ENCODE measurements at places on chromosomes 1 and 21.

DNA sequence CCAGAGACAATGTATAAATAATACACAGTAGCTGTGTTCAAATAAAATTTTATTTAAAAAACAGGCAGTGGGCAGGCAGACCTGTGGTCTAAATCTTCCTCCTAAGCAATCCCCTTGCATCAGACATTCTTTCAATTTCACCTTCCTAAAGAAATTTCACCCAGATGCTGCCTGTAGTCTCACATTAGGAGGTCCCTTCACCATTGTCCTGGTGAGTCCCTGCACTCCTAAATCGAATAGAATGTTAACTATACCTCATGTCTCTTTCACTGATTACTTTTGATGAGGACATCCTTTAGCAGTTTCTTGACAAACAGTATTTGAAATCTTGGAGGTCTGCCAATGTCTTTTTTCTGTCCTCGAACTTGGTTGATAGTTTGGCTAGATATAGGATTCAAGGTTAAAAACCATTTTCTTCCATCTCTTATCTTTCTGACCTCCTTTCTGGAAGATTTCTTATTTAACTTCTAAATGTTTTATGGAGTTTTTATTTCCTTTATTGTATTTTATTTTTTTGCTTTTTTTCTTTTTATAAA, 77.5 kb downstream of the LPGAT1 start:
- no peak for DNase-seq

GRCh38 chr1:68459796-68460195, 10.0 kb upstream of the RPE65 start:
- DNase-seq: no peak

DNA sequence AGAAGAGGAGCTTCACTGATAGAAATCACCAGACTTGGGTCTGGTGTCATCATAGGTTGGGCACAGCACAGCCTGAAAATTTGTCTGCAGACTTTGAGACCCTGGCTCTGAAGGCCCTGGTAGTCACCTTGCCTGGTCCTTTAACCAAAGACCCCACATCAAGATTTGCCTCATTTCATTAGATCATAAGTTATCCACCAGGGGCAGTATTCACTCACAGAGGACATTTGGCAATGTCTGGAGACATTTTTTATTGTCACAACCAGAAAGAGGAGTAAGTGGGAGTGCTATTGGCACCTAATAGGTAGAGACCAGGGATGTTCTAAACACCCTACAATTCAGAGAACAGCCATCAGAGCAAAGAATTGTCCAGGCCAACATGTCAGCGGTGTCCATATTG, 22.1 kb upstream of the PAX7 start:
- DNase-seq: no peak

GRCh38 chr1:174761901-174762585, 237.7 kb upstream of the CACYBP start:
- DNase-seq: no peak

DNA sequence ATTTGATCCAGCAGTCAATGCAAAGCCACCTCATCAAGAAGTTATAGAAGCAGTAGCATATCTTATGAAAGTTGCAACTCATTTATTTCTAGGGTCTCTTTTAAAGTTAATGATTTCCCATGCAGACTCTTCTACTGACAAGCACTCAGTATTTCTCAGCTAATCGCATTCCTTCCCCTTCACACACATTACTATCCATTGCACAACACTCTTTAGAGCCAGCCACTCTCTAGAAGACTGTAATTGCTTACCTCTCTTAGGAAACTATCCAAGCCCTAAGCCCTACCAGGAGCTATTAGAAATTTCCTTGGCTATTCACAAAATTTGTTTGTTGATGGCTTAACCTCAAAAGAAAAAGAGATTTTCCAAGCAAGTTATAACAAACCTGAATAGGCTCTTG, 106.0 kb downstream of the ADAMTS1 start:
- DNase-seq: no peak

- DNase-seq: no peak
These were observed 2.9 kb downstream of the NASP start for GRCh38 chr1:45586769-45587168.

DNA sequence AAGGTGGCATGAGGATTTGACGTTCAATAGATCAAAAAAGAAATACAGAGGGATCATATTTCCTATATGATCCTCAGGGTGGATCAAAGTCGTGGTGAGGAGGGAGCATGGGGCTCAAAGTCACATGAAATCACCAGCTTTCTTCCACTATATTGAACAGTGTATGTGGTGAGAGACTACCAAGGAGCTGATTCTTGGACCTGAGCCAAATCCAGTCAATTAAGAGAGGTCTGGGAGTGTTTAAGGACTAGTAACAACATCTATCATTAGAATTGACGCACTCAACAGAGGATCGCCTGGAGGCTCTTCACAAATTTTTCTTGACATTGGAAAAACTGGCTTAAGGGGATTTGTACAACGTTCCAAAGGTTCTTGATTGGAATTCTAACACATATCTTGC, 267.7 kb upstream of the PROX1 start:
- DNase-seq: no peak

DNA sequence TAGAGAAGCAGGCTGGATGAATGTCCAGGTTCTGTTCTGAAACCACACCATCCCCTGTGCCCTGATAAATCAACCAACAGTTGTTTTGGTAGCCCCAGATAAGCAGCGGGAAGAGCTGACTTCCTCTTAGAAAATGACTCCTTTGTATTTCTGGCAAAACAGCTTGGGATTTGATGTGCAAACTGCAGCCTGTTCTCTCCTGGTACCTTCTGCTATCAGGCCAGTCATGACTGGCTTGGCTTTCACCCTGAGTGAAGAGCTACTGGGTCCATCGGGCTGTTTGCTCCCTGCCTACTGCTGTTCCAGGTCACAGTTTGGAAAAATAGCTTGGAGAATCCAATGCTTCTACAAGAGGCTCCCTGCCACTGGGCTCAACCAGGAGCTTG, 116.8 kb downstream of the DTL start:
- no peak for DNase-seq

DNA sequence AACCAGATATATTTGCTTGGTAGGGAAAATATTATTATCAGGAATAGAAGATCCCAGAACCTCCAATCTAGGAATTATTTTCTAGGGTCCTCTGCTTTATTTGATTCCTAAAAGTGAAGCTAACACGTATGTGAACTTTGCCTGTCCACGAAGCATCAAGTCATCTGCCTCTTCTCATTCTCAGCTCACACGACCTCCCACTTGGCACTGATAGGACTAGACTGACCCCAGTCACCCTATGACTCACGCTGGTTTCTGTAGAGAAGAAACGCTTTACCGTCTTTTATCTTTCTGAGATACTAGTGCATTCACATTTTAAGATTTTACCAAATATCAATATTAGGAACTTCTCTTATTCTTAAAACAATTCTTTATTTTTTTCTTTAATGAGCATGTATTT, 2.0 kb upstream of the KRTAP19-7 start:
- DNase-seq: no peak

DNA sequence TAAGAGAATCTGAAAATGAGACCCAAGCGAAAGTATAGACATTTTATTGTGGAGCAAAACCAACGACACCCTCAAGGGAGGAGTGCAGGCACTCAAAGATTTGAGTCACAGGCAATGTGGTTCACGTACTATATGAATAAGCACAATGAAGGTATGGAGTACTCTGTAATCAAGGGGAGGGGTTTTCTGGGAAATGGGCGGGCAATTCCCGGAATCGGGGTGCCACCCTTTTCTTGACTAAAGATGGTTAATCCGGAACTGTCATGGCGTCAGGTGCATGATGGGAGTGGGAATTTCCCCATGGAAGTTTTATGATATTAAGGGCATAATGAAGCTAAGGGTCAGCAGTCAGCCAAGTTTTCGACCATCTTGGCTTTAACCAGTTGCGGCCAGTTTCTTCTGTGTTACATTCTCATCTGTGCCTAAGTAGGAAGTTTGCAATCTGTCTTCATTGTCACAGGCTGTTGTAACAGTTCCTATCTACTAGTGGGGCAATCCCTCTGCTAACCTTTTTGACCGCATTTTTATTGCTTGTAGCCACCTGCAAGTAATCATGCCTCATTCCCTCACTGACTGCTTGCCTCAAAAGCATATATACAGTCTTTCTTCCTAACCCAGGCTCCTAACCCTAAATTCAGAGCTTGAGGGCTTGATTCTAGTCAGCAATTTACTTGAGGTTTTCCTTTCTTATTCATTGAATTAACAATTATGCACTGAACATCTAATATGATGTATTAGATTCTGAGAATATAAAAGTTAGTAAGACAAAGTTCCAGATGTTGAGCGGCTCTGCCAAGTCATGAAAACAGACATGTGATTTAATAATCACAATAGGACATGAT, 775 bp upstream of the AIM2 start:
- DNase-seq: peak; percentile 77

DNA sequence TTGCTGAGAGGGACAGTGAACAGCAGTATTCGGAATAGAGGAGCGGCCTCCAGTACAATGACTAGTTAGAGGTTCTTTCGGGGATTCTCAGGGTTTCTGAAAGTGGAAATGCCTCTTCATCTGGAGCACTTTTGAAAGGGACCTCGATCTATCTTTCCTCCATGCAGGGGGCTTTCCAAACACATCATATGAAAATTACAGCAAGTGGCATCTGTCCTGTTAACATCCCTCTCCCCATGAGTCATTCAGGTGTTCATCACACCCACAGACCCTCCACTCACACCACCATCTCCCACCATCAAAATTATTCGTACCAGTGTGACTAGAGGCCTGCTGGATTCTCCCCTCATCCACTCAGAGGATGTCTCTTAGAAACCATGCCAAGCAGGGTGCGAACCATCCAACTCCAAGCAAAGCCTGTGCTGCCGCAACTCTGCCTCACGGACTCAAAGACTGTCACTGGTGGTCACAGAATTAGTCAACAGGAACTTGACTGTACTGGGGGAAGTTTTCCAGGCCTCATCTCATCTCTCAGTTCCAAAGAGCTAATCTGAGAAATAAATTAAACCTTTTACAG, 211.1 kb downstream of the MRPL39 start:
- DNase-seq: peak; percentile 74

GRCh38 chr1:205244384-205244783, 16.6 kb downstream of the TMCC2 start:
- no peak for DNase-seq

GRCh38 chr1:179968994-179969919, 14.6 kb downstream of the CEP350 start:
- DNase-seq: no peak

DNA sequence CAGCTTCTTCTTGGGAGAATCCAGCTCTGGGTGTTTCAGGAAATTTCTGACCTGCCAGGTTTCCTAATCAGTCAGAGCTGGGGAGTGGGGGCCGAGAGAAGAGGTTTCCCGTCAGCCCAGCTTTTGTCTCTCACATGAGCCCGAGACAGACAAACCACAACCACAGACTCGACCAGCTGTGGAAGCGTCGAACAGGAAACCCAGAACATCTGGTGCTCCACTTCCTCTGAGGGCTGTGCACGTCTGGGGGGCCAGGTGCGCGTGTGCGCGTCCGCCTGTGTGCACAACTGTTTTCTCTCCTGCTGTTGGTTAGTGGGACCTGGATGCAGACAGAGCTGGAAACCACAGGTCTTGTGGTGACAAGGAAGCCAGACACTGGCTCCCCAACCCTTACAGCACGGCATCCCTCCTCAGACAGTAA, 113.0 kb upstream of the SLC25A33 start:
- peak; percentile 58 for DNase-seq

- no peak for DNase-seq
These were observed 29.8 kb upstream of the KIF21B start for GRCh38 chr1:201053155-201053860.

GRCh38 chr1:86773341-86774288, 69.2 kb downstream of the SH3GLB1 start:
- no peak for DNase-seq

- no peak for DNase-seq
These were observed 41.5 kb downstream of the DTL start for GRCh38 chr1:212077028-212077427.

DNA sequence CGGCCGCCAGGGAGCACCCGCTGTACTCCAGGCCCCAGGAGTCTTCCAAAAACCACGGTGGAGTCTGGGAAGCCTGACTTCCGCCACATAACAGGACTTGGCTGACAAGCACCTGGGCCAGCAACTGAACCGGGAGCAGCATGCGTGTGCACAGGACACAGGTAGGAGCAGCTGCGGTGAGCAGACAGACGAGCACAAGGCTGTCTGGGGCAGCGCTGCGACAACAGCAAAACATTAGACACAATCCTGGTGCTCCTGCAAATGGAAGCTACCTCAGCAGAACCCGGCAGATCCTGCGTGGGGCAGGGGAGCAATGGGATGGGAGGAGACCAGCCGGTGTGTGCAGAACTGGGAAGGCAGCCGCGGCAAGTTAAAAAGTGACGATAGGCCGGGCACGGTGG, 80.4 kb downstream of the NPHP4 start:
- DNase-seq: no peak

DNA sequence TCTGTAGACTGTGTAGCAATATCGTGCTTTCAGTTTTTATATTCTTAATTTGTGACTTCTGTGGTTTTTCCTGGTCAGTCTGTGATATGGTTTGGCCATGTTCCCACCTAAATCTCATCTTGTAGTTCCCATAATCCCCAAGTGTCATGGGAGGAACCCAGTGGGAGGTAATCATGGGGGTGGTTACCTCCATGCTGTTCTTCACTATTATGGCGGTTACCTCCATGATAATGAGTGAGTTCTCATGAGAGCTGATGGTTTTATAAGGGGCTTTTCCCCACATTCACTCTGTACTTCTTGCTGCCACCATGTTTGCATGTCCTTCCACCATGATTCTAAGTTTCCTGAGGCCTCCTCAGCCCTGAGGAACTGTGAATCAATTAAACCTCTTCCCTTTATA, 169.8 kb downstream of the LEPR start:
- DNase-seq: no peak

- DNase-seq: no peak
These were observed 98.6 kb upstream of the PAPPA2 start for GRCh38 chr1:176364236-176364905.

GRCh38 chr1:36387141-36387949, 1.6 kb upstream of the STK40 start:
- DNase-seq: no peak

DNA sequence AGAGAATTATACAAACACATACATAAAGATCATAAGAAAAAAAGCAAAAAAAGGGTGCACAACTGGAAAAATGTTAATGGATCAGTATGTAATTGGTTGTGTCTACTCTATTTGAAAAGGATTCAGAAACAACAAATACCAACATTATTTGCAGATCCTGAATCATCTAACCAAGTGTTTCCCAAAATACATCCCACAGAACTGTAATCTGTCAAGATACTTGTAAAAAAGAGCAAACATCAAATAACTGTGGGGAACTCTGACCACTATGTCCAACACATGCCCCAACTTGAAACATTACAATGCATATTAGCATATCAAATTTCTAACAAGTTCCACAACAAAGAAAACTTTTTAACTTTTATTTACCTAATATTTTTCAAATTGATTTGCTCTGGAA, 22.6 kb downstream of the ANKRD13C start:
- DNase-seq: no peak

- no peak for DNase-seq
These were observed 143.9 kb downstream of the PHTF1 start for GRCh38 chr1:113615425-113615824.

- no peak for DNase-seq
These were observed 42.2 kb downstream of the AIDA start for GRCh38 chr1:222670110-222670509.

DNA sequence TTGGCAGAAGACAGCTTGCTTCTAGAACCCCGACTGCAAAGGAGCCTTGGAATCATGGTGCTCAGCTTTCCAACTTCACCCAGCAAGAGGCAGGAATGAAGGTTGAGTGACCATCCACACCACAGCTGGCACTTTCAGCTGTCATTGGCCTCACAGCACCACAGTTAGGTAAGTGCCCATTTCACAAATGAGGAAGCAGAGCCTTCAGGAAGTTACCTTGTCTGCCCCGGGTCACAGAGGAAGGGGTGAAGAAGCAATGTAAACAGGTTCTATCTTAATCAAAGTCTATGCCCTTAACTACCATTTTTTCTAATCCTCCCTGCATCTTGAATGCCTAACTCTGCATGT, 156.0 kb downstream of the GLUL start:
- DNase-seq: no peak
